ENCODE measurements at places on chromosomes 4 and X.

DNA sequence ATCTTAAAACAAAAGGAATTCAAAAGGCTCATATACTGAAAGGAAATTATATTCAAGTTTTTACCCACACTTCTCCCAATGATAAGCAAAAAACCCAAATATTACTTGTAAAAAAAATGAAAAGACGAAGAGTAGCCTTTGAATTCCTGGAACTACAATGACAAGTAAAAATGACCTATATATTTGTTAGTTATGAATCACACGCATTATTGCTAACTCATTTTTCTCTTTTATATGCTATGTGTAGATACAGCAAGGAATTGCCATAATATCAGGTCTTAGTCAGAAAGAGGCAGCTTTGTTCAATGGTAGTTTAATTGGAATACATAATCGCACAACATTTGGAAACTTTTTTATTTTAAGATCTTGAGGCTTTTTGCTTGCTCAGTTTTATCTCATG, 22.7 kb upstream of the ASB5 start:
- DNase-seq: no peak

GRCh38 chr4:15526924-15527592, 57.4 kb downstream of the CC2D2A start:
- no peak for DNase-seq

DNA sequence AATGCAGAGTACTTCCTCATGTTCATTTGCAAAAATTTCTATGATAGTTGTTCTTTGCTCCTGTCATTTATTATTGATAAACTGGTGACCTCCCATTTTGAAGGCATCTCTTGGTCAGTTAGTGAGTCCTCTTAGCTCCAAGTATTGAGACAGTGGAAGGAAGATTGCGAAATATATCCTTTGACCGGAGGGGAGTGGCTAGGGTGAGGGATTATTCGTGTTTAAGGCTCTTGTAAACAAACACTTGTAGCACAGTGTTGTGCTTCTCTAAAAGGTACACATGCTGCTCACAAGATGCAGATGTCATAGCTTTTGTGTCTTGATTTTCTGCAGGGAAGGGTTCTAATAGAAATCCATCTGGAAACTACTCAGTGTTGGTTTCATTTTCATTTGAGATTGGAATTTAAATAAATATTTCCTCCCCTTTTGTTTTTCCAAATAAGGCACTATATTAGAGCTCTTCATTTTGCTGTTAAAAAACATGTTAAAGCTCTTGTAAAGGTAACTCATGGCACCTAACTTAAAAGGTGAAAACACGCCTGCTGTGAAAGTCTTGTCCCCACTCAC, 21.8 kb downstream of the TXLNG start:
- DNase-seq: no peak

- DNase-seq: no peak
Measured at GRCh38 chrX:13719192-13719856, 15.1 kb downstream of the TRAPPC2 start.

DNA sequence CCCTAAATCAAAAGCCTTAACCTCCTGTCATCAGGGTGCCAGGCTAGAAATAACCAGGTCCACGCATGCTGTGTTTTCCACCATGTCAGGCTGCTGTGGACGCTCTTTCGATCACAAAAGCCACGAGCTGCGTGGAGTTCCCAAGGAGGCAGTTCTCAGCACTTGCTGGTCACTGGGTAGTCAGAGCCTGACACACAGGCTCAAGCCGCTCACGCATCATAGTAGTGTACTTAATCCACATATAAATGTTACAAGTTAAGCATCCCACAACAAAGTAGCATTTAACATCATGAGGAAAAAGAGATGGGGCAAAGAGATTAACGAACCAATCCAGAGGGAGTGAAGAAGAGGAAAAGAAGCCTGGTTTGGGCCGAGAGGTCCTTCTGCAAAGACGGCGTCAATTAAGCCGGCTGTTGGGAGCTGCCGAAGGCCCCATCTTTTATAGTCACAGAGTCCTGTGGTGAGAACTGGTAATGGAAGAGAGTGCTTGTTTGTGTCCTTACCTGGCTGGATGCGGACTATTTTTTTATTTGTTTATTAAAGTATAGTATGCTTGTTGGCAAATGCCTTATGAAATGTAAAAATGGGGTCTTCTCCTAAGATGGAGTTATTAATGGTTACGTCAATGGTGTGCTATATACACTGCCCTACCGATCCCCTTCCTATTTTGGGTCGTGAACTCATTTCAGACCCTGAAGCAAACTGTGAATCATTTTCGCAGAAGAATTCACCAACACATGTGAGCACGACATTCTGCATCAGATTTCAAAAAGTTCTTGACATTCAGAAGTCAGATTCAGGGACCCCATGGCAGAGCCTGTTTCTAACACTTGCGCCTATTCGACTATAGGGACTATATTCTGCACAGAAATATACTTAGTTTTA, 675 bp downstream of the PRIMPOL start:
- DNase-seq: no peak

DNA sequence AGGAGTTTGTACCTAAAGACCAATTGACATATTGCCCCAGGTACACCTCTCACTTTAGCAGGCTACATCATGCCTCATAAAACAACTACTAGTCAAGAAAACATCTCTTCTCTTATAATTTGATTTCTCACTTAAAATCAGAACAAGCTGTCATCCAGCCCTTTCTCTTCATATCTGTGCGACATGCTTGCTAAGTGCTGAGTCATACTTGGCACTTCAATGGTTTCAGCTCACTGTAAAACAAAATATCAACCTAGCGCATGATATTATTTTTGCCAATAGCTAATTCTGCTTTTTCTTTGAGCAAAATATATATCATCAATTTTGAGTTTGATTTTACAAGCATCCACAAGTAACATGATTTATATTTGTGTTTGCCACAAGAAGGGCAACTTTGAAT, 27.9 kb upstream of the FUNDC1 start:
- DNase-seq: no peak

Measured in stimulated activated CD8-positive, alpha-beta memory T cell treated with anti-CD3 and anti-CD28 coated beads, Interleukin-7, amount 100 ng/mL, for 4 hours (primary cell).